ENCODE measurements at places on chromosomes 12 and 14. TPM values are rescaled to one million over a fixed set of nuclear protein-coding genes. Genes with fewer than 3 reads are reported as not detected.
A peak's percentile ranks its signal among the peaks of the same experiment; 100 is the strongest.

- DNase-seq = no peak
Observed at GRCh38 chr12:15605881-15606590, 183.2 kb downstream of the EPS8 start.

DNA sequence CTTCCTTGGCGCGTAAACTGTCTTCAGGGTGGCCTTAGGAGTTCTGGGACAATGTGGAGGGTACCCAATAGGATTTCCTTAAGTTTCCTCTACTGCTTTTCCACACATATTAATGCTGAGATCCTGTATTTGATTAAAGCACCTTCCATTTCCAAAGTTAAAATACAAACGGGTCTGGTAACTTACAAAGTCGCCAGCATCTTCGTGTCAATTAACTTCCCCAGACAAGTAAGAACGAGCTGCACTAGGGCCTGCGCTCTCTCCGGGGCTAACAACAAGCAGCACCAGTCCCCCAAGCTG lies 130.9 kb downstream of the NDUFA12 start:
- DNase-seq = no peak

- peak; percentile 19 for DNase-seq
Observed at GRCh38 chr12:93198086-93198485, 179.6 kb upstream of the NUDT4 start.

GRCh38 chr14:21205678-21206581 lies 50.1 kb upstream of the OR5AU1 start:
- DNase-seq = no peak

GRCh38 chr12:9750276-9751203 lies 10.2 kb downstream of the CD69 start:
- DNase-seq = peak; percentile 77

DNA sequence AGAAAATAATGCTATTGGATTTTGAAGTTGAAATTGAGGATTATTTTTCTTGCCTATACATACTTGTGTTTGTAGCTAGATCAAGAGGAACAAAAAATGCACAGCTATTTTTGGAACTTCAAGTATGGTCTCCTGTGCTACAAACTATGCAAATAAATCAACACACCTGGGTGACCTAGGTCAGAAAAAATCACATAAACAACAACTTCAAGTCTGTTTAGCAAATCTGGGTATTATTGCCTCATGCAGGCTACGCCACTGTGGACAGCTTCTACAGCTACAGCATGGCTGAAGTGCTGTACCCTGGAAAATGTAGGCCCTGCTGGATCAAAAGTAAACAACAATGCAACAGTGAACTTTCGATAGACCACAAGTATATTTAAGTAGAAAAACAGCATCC lies 87.5 kb downstream of the SLC6A15 start:
- no peak for DNase-seq

DNA sequence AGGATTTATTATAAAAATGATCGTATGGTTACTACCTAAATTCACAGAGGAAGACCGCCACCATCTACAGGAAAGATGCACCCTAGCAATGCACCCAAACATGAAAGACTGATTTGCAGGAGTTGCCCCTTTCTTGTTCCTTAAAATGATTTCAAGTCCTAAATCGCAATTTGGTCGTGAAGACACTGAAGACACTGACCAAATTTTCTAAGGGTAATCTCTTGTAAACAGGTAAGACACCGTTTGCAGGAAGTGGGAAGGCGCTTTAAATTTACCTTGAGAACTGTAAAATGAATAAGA lies 1.0 kb downstream of the SOS2 start:
- DNase-seq = no peak

- no peak for DNase-seq
Observed at GRCh38 chr12:113472191-113473121, 785 bp upstream of the LHX5 start.

DNA sequence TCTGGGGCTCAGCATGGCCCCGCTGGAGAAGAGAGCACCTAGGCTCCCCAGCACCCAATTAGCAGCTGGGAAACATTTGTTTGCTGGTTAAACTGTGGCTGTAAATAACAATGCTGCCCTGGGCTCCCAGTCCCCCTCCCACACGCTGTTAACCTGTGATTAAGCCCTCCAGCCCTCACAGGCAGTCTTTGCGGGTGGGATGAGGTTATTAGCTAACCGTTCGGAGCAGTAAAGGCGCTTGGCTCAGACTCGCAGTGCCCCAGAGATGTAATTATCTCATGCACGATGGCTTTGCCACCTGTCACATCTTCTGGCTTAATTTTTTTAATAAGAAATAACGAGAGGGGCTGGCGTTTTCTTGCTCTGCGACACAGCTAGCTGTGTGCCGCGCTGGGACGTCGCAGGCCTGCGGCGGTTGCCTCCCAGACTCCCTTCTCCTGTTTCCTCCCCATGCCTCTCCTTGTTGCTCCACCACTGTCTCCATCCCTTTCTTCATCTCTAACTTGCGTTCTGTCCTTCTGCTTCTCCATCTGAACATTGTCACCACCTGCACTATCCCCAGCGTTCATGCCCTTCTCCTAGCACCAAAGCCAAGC lies 239.2 kb upstream of the FKBP4 start:
- DNase-seq = no peak

DNA sequence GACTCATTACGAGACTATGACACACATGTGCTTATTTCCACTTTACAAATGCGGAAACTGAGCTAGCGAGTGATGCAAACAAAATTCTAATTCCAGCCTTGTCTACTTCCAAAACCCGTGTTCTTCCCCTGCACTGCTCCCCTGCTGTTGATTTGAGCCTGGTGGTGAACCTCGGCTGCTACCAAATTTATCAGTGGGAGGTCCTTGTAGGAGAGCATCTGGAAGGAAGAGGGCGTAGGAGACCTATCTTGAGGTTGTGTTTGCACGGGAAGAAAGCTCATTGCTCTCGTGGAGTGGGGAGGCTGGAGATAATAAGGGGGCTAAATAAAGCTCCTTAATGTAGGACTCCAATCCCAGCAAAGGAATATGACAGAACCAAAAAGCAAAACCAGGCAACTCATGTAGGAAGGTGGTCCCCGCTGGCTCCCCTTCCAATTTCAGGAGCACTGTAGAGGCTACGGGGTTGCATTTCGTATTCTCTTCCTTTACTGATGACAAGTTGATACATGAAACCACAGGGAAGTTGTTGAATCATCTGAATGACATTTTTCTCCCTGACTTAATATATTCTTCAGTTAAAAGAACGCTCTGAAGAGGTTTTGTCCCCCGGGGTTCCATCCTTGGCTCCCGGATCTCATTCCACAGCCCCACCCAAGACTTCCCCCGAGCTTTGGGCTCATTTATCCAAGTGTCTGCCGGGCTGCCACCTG lies 52.6 kb downstream of the FZD10 start:
- no peak for DNase-seq

DNA sequence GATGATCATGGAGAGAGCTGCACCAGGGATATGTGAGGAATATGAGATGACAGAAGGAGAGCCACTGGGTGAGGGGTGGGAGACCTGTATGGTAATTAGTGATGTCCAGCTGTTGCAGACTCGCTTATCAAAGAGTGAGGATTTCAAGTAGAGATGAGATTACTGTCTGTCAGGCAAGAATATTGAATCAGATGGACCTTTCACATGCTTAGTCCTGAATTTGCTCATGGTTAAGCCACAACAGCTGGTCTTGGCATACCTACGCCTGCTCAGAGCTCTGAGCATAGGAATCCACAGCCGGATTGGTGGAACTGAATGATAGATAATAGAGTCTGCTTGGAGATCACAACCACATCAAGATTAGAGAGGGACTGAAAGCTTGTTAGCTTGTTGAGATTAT lies 115.2 kb upstream of the ARHGAP5 start:
- no peak for DNase-seq

- peak; percentile 10 for DNase-seq
Observed at GRCh38 chr12:90128526-90128925, 419.9 kb upstream of the ATP2B1 start.

GRCh38 chr12:56029166-56029519 lies 8.3 kb downstream of the IKZF4 start:
- DNase-seq = no peak

DNA sequence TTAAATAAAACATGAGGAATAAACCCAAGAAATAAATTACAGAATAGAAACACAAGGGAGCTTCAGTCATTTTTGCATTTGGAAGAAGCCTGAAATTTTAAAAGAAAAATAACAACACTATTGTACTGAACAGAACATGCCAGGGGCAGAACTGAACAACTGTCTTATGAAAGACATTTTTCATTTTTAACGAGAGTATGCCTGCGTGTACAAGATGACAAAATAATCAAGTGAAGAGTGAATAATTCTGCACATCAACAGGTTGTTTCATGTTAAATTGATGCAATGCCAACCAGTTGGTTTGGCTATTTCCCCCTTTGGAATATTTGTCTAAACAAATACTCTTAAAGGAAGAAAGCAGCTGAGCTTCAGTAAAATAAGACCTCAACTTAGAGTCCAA lies 103.3 kb upstream of the BTG1 start:
- DNase-seq = no peak

GRCh38 chr12:56998981-56999380 lies 7.4 kb downstream of the ZBTB39 start:
- no peak for DNase-seq

- DNase-seq = no peak
Observed at GRCh38 chr12:100566887-100567637, 6.4 kb upstream of the GAS2L3 start.

- no peak for DNase-seq
Observed at GRCh38 chr12:52275686-52276085, 1.2 kb downstream of the KRT86 start.

GRCh38 chr12:4899364-4899763 lies 10.3 kb upstream of the KCNA1 start:
- DNase-seq = no peak

- DNase-seq = no peak
Observed at GRCh38 chr12:79927772-79928474, 7.0 kb downstream of the PPP1R12A start.

GRCh38 chr14:23454445-23454856 lies 15.1 kb upstream of the NGDN start:
- no peak for DNase-seq

GRCh38 chr14:95651821-95652583 lies 34.2 kb upstream of the TCL1B start:
- DNase-seq = no peak

DNA sequence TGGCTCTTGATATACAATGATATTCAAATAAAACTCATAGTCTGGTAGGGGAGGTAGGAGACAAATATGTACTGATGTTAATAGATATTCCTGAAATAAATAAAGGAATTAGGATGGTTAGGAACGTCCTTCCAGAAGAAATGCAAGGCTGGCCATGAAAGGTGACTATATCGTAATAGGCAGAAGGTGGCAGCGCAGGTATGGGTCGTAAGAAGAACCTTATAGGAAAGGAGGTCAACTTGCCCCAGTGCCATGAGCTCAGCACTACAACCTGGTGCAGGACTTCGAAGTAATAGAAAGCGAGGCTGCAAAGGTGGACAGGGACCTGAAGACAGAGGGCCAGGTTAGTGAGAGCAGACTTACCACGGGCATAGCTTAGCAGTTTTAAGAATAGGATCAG lies 55.3 kb upstream of the FGD4 start:
- DNase-seq = peak; percentile 35

- no peak for DNase-seq
Observed at GRCh38 chr12:27399074-27399473, 47.5 kb upstream of the SMCO2 start.

- no peak for DNase-seq
Observed at GRCh38 chr14:65783101-65783500, 370.6 kb downstream of the FUT8 start.

DNA sequence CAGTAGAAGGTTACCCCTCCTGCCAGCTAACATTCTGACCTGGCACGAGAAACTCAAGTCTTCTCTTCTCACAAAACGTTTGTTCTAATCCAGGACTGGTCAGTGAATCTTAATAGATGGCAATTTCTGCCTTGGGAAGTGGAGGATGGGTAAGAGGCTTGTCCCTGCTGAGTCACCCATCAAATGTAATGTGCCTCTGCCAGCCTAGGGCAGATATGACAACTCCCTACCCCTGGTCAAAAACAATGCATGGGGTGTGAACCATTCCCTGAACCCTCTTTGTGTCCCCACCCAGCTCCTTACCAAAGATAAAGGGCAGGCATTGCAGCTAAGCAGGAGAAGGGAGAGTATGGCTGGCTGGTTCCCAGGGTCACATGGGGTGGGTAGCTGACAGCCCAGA lies 1052.9 kb downstream of the GALC start:
- no peak for DNase-seq

DNA sequence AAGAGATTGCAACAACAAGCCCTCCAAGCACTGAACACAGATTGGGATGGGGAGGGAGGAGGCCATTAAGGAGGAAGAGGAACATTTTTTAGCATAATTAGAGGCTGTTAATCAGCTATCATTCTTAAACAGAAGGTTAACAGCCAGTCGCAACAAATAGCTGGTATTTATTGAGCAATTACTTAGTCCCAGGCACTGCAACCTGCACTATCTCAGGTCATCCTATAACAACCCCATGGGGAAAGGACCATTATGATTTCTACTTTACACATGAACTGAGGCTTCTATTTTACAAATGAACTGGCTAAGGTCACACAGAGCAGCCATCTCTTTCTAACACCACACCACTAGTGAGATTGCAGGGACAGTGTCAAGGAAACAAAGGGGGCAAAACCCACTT lies 10.4 kb downstream of the RAB35 start:
- DNase-seq = no peak

- DNase-seq = no peak
Observed at GRCh38 chr14:102955636-102956408, 33.4 kb downstream of the AMN start.

The ALKBH2 gene
- 57.7 TPM for polyA plus RNA-seq

The HPD gene
- polyA plus RNA-seq = 2.0 TPM

The TRIM9 gene
- polyA plus RNA-seq = 5.7 TPM

The TAS2R8 gene
- polyA plus RNA-seq = not detected

The C1S gene
- polyA plus RNA-seq = 65.5 TPM

The SERPINA12 gene
- not detected for polyA plus RNA-seq

The LRRK2 gene
- polyA plus RNA-seq = 5.2 TPM

The AVPR1A gene
- polyA plus RNA-seq = not detected

The REM2 gene
- polyA plus RNA-seq = 0.46 TPM

The FOXN4 gene
- polyA plus RNA-seq = 0.07 TPM

The RPL10L gene
- polyA plus RNA-seq = not detected

The KLHL33 gene
- polyA plus RNA-seq = not detected

The CPNE6 gene
- not detected for polyA plus RNA-seq

The SDR9C7 gene
- not detected for polyA plus RNA-seq

The PMCH gene
- polyA plus RNA-seq = not detected

The KCNH3 gene
- polyA plus RNA-seq = 1.8 TPM

The DCN gene
- not detected for polyA plus RNA-seq

The GPRC5D gene
- polyA plus RNA-seq = not detected

Data from A549 (cell line).